ENCODE measurements at places on chromosomes 12 and 14.

DNA sequence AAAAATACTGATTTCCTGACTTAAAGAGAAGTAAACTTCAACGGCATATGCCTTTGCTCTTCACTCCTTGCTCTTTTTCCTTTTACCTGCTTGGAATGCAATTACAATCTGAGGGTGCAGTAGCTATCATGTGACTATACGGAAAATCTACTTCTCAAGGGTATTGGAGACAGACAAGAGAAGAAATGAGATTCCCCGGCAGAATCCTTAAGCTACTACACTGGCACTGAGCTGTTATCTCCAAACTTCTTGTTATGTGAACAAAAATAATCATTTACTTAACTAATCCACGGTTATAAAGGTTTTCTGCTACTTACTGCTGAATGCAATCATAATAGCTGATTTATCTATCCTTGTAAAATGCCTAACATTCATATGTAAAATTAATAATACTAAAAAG is 118.0 kb upstream of the IFNG-AS1 start:
- no peak for DNase-seq

GRCh38 chr12:119578112-119578511 is 15.5 kb upstream of the TMEM233 start:
- DNase-seq = no peak

- no peak for DNase-seq
Measured at GRCh38 chr14:22908601-22909000, 10.3 kb downstream of the RBM23 start.

DNA sequence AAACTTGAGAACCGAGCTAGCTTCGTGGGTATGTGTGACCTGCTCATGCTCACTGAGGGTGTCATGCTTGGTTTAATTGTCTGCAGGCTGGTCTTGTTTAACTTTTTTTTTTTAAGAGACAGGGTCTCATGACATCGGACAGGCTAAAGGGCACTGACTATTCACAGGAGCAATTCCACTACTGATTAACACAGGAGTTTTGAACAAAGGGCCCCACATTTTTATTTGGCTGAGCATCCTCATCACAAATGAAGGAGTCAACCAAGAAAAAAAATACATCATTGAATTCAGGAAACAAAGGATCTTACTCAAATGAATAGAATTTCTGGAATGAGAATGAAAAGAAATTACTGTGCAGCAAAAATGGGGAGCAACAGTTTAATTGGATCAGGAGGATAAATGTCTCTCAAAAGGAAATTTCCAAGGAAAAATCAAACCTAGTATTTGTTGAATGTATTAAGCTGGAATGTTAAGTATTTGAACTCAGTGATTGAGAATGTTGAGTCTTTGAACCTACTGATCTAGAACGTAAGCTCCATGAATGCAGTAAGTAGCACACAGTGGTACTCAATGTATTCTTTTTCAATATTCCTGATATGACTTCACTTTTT is 20.8 kb upstream of the PYROXD1 start:
- DNase-seq = no peak

DNA sequence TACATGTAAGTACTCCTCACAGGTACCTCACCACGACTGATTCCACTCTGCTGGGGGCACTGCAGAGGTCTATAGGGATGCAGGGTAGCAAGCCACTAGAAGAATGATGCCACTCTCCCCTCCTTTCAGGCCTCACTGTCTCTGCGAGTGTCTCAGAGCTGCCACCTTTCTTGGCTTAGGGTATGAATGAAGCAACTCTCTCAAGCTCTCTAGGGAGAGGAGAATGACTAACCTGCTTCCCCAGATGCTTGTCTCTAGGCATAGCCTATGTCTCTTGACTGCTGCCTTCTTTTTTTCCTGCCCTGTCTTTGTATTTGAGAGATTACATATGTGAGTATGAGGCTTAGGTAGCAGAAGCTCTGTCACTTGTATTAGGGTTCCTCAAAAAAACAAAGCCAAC is 566.5 kb upstream of the ATP2B1 start:
- no peak for DNase-seq

GRCh38 chr12:75877763-75878621 is 153.6 kb downstream of the PHLDA1 start:
- DNase-seq = no peak

DNA sequence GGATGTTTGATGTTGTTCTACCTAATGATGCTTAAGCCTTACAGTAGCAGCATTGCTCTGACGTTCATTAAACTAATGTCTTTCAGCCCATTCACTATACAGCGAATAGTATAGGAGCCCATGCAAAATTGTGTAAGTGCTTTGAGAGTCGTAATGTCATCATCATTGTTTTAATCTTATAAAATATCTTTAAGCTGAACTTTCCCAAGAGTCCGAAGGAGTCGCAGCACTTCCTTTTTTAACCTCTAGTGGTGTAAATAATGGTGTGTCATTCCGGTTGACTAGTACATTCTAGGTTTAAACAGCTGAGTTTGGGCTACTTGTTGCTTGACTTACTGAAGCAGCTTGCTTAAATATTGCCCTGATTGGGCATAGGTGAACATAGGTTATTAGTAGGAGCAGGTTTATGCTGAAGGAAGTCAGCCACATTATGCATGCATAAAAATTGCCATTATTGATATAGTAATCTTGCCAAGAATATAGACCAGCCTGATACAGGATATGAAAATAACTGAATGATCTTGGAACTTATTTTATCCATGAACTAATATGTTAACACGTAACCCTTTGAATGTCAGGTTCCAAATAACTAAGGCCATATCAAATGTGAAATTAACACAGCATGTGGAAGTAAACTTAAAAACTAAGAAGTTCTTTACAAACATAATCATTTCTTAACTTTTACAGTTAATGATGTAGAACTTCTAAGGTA is 2.6 kb downstream of the WNK1 start:
- DNase-seq = peak; percentile 35

DNA sequence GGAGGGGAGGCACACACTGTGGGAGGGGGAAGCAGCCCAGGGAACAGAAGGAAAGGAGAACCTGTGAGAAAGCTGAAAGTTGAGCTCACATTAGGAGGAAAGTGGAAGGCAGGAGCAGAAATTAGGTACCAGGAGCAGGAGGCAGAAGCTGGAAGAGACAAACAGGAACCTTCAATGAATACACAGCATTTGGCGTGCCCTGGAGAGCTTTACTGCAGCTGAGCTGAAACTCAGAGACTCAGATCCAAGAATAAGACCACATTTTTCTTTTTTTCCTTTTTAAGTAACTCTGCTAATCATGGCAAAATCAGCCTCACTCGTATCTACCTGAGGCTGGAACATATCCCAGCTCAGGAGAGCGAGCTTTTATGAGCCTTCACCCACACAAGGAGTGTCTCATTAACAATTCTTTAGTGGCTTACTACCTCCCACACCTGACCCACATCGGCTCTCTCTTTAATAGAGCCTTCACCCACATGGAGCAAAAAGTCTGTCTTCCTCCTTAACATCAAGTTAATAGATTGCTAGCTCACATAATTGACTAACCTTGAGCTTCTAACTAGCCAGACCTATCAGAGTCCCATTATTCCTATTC is 18.2 kb upstream of the CERS5 start:
- DNase-seq = no peak

DNA sequence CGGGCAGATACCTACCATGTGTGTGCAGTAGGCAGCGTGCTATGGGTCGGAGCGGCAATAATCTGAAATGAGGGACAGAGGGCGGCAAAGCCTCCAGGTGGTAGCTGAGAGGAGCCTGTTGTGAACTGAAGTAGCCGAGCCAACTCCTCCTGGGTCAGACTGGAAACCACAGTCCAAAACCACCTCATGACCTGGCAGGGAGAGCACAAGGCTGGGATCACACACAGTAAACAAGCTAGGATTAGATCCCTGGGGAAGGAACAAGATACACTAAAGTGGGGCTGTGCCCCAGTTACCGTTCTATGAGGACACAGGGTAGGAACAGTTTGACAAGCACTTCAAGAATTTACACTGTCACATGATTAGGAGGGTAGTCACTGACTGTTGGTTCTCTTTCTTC is 49.0 kb downstream of the AREL1 start:
- no peak for DNase-seq

DNA sequence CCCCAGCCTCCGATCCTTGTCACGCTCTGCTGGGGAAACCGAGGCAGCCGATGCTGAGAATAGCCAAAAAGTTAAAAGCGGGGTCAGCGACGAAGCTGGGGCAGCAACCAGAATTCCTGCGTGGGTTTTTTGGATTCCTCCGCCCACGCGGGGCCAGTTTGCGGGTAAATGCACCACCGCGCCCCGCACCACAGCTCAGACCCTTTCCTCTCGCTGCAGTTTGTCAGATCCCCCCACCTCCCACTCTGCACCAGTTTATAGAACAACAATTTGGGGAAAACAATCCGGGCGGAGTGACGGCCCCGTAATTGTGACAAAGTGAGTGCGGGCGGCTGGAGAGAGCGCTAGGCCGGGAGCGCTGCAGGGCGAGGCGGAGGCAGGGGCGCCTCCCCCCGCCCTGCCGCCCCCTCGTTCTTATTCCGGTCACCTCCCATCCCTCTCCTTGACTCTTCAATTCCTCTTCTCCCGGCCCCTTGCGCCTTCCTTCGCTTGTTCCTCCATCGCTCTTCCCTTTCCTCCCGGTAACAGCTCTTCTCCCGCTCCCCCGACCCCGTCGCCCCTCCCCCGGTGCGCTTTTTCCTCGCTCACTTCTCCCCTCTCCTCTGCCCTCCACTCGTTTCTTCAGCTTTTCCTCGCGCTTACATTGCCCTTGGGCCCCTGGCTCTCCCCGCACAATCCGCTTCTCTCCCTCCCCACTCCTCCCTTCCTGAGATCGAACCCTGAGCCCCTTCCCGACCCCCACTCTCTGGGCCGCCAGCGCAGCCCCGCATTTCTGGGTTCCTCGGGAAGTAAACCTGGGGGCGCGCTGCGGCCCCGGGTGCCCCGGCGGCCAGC is 646 bp upstream of the DNAJC22 start:
- no peak for DNase-seq

DNA sequence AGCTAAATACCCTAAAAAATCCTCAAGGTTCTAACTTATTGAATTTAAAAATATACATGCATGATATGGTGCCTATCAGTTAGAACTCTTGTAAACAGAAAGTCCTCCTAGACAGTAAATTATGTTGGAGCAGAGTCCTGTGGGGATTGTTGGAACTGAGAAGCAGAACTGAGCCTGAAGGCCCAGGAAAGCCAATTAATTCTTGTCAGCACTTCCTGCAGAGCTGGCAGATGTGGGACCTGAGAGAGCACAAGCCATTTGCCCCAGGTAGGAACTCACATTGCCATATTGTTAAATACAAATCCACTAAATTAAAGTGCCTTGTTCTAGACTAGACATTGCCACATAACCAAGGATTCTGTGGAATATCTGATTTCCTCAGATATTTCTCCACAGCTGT is 117.1 kb downstream of the RTN1 start:
- no peak for DNase-seq

GRCh38 chr14:20219033-20219432 is 4.5 kb upstream of the OR11H6 start:
- no peak for DNase-seq

GRCh38 chr14:83779266-83779665 is 1750.7 kb upstream of the FLRT2 start:
- no peak for DNase-seq

- DNase-seq = no peak
Measured at GRCh38 chr12:53807322-53807860, 55.6 kb upstream of the CISTR start.

DNA sequence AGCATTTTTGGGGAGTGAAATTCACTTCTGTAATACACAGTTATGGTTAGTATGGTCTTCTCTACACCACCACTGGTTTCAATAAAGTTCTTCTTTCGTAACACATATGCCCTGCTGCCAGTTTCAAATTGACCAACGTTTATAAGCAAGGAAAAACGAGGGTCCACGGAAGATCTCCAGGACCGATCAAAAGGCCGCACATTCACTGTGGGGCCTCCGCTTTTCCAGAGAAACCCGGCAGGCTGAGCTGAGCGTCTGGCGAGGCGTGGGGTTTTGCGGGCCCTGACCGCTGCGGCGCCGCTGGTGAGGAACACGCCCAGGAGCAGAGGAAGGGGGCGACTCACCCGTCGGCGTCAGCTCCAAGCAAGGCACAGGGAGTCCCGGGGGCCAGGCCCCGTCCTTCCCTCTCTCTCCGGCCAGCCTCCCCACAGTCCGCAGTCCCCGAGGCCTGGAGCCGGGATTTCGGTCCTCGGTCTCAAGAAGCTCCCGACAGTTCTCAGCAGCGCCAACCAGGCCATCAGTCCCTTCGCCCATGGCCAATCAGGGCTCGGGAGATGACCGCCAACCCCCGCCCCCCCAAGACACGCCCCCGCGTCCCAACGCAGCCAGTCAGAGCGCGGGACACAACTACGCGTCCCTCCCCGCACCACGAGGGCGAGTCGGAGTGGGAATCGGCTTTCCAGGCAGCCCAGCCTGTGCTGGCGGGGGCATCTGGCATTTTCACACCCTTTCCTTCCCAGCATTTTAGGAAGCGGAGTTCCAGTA is at the start of gene MTERF2:
MTERF2 (minus strand) TSS at position 522 of the 765 bp plus-strand sequence. CDS start 8,432 bp downstream, outside the sequence.
- peak; percentile 56 for DNase-seq

DNA sequence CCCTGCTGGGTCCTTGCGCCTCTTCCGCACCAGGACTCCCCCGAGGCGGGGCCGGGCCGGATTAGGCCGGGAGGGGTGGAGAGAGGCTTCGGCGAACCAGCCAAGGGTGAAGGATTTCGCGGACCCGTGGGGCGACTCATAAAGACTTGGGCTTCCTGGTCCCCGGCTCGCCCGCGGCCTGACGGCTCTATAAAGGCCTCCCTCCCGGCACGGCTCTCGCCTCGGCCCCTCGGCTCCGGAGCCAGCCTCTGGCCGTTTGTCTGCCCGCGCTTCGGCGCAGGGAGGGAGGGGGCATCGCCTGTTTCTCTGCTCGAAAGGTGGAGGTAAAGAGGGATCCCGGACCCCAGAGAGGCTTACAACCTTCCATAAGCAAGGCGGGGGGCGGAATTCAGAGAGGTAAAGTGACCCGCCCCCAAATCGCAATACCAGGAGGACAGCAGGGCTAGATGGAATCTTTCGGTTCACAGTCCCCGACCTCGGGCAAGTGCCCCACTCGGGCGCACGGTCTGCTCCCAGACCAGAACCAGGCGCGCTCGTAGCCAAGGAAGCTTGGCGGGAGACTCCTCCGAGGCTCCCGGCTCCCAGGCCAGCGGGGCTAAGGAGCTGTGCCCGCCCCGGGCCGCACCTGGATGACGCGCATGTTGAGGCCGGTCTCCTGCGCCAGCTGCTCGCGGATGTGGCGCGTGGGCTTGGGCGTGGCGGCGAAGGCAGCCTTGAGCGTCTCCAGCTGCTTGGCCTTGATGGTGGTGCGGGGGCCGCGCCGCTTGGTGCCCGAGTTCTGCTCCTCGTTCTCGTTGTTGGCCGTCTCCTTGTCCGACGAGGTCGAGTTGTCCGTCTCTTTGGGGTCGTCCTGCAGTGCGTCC is 3.9 kb downstream of the LHX5 start:
- no peak for DNase-seq

DNA sequence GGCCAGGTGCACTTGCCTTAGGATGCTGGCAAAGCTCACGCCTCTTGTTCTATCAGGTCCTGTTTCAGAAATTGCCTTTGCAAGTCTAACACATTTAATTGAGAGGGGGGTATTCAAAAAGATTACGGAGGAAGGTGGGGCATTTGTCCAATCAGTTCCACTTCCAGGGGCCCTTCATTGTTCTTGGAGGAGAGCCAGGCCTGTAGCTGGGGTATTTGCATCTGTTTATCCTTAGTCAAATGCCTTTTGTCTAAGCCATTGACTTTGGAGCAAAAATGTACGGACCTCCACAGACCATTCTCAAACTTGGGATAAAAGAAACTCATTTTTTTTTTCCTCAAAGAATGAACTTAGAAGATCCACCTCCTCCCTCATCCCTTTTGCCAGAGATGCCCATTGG is 582.0 kb downstream of the BCL11B start:
- no peak for DNase-seq

GRCh38 chr14:101808020-101808641 is 46.6 kb downstream of the PPP2R5C start:
- DNase-seq = no peak

- DNase-seq = no peak
Measured at GRCh38 chr12:57738661-57739237, at the start of gene AGAP2. AGAP2 (minus strand) TSS chr12:57738742; CDS start chr12:57738246, 496 bp downstream.
